ENCODE measurements at places on chromosomes 5 and 9.

DNA sequence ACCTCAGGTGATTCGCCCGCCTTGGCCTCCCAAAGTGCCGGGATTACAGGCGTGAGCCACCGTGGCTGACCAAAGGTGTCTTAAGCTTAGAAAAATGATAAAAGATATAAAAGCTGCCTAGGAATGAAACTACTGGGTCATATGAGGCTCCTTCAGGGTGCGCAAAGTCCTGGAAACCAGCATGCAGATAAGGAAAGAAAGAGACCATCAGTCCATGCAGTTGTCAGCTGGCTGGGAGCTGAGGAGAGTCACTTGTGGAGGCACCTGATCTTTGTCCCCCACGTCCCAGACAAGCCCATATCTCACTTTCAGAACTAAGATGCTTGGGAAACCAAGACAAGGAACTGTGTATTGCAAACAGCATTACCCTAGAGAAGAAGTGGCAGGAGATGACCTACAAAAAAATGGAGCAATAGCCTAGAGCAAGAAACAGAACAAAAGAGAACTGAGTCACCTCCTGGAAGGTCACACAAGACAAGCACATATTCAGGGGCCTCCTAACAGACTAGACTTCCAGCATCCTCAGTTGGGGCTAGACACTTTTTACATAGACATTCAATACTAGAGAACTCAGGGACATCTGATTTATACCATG, 2.8 kb upstream of the CCDC125 start:
- no peak for DNase-seq

GRCh38 chr9:3467593-3468219, 58.1 kb downstream of the RFX3 start:
- DNase-seq, result peak; percentile 79

- DNase-seq, result no peak
These were observed 65.7 kb upstream of the SYK start for GRCh38 chr9:90735952-90736351.

DNA sequence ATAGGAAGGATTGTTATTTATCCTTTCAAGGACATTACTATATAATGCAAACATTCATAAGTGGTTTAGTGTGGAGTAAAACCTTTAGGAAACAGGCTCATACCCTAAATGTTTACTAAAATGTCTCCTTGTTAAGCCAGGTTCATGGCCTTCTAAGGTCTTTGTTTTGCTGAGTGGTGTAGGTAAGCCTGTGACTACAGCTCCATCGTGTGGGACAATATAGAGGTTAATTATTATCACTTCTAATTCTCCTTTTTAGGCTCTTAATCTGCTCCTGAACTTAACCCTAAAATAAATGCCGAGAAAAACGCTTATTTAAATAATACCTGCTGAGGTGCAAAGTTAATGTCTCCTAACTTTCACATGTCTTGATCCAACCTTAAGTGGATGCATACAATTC, 43.8 kb downstream of the SPINK5 start:
- no peak for DNase-seq

DNA sequence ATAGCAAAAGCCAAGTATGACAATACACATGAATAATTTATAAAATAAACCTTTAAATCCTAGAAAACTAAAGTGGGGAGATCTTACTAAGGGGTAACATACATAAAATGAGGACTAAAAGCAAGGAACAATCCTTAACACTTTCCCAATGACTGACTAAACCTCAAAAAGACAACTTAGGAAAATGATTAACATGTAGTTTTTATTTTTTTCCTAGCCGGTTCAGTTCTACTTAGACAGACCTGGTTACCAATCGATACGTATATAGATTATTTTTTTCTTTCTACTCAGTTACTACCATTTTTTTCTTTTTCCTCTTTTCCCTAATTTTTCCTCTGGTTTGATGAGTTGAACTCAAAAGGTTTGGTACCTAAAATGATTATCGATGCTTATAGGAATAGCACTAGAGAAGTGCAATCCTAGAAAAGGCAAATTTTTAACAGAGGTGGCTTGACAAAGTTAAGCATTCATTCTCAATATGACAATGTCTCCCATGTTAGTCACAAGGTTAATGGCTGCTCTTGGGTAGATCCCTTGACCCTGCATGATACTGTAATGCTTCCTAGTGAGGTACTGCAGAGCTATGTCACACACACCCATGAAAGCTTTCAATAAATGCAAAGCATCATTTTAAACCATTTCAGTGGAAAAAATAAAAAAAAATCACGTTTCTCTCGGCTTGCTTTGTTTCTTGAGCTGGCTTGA, 41.5 kb downstream of the FBXO4 start:
- no peak for DNase-seq

GRCh38 chr9:135718616-135719015, 16.6 kb downstream of the KCNT1 start:
- DNase-seq, result peak; percentile 38

DNA sequence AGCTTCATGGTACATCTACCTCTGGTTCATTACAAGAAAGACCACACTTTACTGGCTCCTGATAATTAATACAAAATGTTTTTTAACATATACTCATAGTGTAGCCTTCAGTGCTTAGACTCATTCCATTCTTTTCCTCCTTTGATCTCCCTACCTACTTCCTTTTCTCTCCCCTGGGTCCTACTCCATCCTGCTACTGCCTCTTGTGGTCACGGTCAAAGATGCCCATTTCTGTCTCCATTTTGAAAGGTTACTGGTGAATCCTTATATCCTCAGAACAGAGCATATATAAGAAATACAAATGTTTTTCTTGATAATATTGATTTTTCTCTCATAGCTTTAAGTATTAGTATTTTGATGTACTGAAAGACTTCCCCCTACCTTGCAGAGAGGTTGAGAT, 375.9 kb downstream of the ARRDC3 start:
- no peak for DNase-seq

DNA sequence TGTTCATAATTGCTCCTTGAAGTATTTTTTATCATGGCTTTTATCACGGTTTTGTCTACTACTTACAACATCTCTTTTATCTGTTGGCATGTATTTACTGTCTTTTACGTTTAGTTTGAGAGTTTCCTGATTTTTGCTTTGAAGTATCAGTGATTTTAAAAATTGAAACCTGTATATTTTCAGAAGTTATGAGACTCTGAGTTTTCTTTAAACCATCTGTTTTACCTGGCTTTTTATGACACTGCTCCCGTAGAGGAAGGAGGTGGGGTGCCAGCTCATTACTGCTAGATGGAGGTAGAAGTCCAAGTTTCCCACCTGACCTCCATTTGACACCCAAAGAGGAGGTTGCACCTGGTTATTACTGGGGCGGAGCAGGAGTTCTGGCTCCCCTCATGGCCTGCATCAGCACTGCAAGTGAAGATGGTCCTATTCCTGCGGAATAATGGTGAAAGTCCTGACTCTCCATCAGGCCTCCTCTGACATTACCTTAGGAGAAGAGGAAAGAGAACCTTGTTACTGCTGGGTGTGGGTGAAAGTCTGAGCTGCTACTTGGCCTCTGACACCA, 10.0 kb upstream of the ZNF131 start:
- DNase-seq, result no peak

- peak; percentile 88 for DNase-seq
These were observed 58.7 kb downstream of the NXNL2 start for GRCh38 chr9:88593537-88594185.

DNA sequence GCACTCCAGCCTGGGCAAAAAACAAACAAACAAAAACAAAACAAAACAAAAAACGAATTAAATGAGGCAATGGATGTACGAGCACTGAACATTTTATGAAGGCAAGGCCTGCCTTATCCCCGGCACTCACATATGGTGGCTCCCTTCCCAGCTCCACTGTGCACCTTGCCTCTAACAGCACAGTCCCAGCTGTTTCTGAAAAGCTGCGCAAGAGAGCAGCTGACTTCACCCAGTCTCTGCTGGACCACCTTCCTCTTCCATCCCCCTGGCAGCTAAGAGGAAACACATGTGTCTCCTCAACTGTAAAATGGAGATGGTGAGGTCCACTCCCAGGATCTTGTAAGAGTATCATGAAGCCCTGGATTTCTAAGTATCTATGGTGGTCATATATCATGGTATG, 100.7 kb downstream of the KLF4 start:
- DNase-seq, result no peak

DNA sequence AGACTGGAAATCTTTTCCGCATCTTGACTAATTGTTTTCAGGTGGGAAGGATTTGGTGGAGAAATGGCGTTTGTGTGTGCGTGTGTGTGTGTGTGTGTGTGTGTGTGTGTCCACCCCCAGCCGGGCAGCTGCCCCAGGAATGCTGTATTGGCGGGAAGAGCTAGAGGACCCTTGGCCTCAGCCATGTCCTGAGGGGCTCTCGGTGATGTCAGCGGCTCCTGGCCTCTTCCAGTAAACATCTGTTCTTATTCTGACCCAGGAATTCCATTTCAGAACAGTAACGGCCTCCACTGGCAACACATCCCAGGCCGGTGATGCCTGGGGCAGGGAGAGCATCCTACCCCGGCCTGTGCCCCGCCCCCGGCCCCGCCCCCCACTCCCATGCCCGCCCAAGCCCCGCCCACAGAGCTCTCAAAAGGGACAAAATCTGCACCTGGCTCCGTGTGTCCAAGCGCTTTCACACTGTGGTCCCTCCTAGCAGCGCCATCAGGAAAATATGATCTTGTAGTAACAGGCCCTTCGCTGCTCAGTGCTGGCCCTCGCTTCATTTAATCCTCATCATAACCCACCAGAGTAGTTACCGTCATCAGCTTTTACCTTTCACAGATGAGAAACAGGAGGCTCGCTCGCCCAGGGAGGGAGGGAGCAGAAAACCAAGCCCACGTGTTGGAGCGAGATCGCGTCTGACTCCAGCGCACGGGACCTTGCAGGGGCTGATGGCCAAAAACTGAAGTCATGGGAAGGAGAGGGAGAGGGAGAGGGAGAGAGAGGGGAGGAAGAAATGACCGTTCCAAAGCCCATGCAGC, 18.9 kb downstream of the ADAMTS2 start:
- no peak for DNase-seq

- DNase-seq, result no peak
These were observed 730.5 kb upstream of the RGMB start for GRCh38 chr5:98042961-98043360.

DNA sequence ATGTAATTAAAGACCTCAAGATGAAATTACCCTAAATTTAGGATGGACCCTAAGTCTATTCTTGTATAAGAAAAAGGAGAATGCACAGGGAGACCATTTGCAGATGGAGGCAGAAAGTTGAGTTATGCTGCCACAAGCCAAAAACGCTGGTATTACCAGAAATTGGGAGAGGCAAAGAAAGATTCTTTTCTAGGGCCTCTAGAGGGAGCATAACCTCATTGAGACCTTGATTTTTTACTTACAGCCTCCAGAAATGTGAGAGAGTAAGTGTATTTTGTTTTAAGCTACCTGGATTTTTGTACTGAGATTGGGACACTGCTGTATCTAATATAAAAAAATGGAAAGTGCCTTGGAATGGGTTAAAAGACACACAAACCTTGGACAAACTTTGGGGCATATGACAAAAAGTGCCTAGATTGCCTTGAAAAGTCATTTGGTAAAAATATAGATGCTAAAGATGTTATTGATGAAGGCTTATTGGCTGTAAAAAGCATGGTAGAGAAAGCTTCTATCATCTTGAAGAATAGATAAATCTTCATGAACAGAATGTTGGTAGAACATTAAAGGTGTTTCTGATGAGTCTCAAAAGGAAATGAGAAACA, 174.7 kb upstream of the PRDM9 start:
- peak; percentile 0 for DNase-seq

DNA sequence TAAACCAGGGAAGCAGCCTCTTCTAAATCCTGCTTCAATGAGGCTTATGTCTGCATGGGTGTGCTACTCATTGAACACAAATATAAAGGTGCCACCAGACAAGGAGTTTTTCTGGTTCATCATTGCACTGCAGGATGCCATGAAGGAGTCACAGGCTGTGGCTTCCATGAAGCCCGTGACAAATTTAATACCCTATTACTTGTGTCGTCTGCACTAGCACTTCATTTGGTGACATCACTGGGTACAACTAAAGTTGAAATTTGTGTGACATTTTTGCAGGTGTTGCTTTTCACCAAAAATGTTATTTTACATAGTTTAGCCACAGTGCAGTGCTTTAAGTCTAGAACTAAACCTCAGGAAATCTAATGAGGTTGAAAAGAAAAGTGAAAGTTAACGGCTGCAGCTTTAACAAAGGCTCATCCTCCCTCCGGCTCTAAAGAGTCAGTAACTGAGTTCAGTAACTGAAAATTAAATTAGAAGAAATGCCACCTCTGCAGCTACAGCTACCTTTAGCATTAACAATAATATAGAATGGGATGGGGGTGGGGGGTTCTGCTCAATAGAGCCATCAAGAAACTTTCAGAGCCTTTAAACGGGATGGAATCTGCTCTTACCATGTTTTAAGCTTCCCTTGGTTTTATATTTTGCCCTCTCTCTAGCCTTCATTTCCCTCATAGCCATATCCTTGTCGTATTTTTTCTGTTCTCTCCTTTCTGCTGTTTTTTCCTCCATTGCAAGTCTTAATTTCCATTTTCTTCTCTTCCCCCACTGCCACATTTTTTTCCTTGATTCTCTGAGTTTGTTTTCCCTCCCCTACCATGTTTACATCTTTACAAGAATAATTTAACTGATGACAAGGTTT, 233.8 kb upstream of the TMEM161B start:
- peak; percentile 12 for DNase-seq

- peak; percentile 89 for DNase-seq
These were observed 123.6 kb upstream of the CCDC112 start for GRCh38 chr5:115419846-115420585.

DNA sequence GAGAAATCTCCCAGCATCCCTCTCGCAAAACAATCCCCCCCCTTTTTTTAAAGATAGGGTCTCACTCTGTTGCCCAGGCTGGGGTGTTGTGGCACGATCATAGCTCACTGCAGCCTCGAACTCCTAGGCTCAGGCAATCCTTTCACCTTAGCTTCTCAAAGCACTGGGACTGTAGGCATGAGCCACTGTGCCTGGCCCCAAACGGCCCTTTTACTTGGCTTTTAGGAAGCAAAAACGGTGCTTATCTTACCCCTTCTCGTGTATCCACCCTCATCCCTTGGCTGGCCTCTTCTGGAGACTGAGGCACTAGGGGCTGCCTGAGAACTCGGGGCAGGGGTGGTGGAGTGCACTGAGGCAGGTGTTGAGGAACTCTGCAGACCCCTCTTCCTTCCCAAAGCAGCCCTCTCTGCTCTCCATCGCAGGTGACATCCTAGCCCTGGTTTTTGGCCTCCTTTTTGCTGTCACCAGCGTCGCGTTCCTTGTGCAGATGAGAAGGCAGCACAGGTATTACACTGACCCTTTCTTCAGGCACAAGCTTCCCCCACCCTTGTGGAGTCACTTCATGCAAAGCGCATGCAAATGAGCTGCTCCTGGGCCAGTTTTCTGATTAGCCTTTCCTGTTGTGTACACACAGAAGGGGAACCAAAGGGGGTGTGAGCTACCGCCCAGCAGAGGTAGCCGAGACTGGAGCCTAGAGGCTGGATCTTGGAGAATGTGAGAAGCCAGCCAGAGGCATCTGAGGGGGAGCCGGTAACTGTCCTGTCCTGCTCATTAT, 6.8 kb downstream of the CA9 start:
- DNase-seq, result no peak

All from suppressor macrophage treated with lipopolysaccharide for 4 hours (primary cell).